ENCODE measurements at places on chromosomes 12 and 14.

GRCh38 chr14:64215274-64215673 lies 78.9 kb downstream of the ESR2 start:
- no peak for DNase-seq

- no peak for DNase-seq
These were observed 103.9 kb downstream of the ARID2 start for GRCh38 chr12:45833401-45833800.

- DNase-seq = no peak
These were observed 505.5 kb downstream of the NPAS3 start for GRCh38 chr14:33444136-33444535.

DNA sequence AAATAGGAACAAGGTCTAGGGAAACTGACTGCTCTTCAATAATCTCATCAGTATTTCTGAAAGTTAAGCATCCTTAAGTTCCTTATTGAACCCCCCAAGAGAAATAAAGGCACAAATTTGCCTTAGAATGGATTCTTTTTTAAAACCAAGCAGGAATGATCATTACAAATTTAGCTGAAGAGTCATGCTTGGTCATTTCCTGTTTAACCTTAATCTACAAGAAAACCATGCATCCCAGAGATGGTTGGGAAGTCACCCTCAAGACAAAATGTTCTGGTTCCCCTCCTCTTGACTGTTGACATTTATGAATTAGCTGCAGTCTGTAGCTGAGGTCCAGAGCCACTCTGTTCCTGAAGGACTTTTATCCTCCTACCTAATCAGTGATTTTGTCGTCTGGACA lies 291.8 kb upstream of the G2E3 start:
- DNase-seq = no peak

DNA sequence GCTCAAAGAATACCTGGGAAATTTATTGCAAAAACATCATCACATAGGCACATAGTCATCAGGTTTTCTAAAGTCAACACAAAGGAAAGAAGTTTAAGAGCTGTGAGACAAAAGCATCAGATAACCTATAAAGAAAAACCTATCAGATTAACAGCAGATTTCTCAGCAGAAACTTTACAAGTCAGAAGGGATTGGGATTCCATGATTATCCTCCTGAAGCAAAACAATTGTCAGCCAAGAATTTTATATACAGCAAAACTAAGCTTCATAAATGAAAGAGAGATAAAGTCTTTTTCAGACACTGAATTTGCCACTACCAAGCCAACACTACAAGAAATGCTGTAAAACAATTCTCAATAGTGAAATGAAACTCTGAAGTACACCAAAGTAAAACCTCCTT lies 28.8 kb upstream of the LGR5 start:
- DNase-seq = no peak

GRCh38 chr14:74620497-74620921 lies 8.5 kb upstream of the LTBP2 start:
- DNase-seq = no peak

DNA sequence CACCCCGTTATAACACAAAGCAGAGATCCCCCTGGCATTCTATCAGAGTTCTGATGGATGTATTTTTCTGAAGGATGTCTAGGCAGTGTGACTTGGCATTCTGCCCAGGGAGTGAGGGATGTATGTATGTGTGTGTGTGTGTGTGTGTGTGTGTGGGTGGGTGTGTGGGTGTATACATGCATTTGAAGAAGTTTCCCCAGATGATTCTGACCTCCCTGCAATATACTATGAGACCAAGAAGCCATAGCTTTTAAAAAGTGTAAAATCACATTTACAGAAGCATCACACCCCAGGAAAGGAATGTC lies 59.7 kb upstream of the NAP1L1 start:
- DNase-seq = no peak

- no peak for DNase-seq
These were observed 116.1 kb downstream of the DUSP6 start for GRCh38 chr12:89236237-89236636.

DNA sequence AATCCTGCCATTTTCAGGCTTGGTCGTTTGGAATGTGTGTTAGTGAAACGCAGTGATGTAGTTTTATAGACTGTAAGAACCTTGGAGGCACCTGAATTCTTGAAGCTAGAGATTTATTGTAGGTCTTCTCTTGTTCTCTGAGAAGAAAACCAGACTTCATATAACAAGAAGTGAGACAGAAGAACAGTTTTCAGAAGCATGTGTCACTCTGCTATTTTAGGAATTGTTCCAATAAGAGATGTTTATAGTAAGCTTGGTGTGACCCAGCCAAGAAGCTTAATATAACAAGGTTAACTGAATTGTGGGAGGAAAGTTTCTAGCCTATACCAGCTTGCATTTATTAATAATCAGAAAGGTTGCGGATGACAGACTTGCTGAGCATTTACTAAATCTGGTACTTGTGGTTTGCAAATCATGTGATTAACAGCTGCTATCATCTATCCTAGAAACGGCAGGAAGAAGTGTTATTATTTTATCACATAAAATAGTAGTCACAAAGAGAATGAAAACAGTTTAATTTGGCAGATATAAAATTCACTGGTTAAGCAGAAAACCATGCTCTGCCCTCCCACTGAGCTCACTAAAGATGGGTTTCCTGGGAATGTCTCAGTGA lies 49.2 kb upstream of the BCAT1 start:
- DNase-seq = no peak

- DNase-seq = no peak
These were observed 34.3 kb downstream of the NKX2-1 start for GRCh38 chr14:36485773-36486172.

DNA sequence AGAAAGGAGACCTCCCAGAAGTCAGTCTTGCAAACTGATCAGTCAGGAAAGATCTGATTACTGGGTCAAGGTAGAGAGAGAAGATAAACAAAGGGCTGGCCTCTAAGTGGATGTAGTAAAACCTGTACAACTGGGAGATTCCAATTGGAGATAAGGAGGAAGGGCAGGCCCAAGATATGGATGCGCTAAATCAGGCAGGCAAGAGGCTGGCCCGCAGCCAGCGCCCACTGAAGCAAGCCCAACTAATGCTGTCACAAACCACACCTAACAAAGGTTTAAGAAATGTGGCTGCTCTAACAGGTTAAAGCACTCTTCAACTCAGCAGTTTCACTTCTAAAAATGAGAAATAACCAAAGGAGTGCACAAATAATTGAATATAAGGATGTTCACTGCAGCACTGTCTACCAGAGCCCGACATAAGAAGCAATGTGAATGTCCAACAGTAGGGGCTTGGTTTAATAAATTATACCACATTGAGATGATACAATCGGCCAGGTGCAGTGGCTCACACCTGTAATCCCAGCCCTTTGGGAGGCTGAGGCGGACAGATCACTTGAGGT lies 4.7 kb downstream of the GLTP start:
- no peak for DNase-seq

- no peak for DNase-seq
These were observed 14.9 kb downstream of the FOXA1 start for GRCh38 chr14:37580146-37580545.

- no peak for DNase-seq
These were observed 57.6 kb downstream of the CCDC59 start for GRCh38 chr12:82300611-82301010.

GRCh38 chr12:2858944-2859421 lies 2.1 kb upstream of the TEX52 start:
- no peak for DNase-seq

GRCh38 chr12:106519607-106520021 lies 63.2 kb upstream of the RFX4 start:
- no peak for DNase-seq

DNA sequence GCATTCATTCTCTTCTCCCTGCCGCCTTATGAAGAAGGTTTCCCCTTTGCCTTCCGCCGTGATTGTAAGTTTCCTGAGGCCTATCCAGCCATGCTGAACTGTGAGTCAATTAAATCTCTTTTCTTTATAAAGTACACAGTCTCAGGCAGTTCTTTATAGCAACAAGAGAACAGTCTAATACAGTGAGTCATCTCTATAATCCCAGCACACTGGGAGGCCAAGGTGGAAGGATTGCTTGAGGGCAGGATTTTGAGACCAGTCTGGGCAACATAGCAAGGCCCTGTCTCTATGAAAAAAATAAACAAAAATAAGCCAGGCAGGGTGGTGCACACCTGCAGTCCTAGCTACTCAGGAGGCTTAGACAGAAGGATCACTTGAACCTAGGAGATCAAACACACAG lies 259.9 kb downstream of the CEP128 start:
- DNase-seq = no peak

DNA sequence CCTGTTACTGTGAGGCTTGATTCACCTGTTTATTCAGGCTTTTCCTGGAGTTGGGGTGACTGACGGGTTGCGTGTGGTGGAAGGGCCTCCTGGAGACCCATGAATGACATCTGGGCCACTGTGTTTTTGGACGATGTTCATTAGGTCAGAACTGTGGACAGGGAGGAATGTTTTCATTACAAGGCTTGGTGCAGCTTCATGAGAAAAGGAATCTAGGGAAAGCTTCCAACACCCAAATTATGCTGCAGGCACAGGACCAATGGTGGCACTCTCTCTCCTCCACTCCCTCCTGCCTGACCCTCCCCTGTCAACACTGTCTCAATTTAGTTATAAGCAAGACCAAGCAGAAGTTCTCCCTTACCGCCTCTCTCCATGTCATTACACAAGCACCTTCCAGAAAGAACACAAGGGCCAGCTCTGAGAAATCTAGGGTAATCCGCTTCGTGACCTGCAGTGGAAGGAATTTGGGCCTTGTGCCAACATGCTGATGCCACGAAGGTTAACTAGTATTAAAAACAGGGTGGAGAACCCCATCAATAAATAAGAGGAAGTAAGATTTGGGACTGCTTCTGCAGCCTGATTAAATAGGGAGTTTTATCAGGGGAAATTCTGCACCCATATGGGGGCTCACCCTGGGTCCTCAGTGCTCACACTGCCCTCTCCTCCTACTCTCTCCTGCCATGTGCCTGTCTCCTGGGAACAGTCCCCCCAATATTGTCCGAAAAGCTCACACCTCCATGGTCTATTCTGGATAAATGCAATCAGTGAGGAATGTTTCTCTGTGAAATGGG lies 200.3 kb downstream of the KTN1 start:
- DNase-seq = no peak

DNA sequence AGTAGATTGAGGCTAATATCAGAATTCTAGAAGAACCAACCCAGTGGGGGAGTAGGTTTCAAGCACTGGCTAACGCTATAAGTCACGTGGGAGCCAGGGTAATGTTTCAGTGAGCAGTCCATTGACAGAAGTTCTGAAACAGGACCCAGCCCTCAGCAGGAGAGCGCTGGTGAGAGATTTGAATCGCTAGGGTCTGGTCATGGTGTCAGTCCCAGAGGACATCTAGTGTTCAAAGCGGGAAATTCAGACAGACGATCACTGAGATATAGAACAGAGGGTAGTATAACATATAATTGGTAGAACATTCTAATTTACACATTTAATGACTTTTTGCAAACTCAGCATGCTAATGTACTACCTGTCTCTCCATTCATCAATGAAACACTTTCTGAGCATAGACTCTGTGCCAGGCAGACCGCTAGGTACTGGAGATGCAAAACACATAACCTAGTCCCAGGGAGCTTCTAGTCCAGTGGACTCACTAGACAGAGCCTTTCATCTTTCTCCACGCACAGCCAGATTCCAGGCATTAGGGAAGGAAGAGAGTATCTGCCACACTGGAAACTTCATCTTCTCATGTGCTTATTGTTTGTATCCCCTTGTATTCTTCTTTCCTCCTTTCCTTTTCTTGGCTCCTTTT lies 35.4 kb upstream of the RNASE3 start:
- no peak for DNase-seq

DNA sequence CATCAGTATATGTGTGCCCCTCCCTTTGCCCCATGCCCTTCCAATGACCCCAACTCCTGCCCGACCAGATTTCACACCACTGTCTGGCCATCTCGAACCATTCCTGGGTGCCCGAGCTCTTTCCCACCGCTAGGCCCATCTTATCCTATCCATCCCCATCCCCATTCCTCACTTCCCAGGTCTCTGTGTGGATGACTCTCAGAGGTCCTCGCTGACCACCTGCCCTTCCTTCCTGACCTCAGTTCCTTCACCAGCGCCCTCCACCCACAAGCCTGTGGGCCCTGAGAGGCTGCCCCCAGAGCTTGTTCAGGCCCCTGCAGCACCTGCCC lies 49.1 kb downstream of the CYP46A1 start:
- no peak for DNase-seq

GRCh38 chr12:66708704-66709456 lies 30.0 kb upstream of the GRIP1 start:
- no peak for DNase-seq

DNA sequence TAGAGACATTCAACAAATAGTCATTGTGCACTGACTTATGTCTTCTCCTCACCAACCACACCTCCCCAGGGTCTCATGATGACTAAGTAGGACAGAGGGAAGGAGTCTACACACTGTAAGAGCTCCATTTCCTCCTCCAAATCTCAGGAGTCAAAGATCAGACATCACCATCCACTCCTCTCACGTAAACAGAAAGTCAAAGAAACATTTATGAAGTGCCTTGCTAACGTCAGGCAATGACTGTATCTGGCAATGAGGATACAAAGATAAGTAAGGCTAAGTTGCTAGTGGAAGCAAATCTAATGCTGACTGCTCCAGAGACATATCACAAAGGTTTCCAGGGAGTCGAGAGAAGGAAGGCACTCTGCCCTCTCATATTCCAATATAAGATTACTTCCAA lies 88.9 kb downstream of the SLC2A13 start:
- DNase-seq = no peak

- no peak for DNase-seq
These were observed 33.1 kb downstream of the MAPK1IP1L start for GRCh38 chr14:55084401-55085059.

DNA sequence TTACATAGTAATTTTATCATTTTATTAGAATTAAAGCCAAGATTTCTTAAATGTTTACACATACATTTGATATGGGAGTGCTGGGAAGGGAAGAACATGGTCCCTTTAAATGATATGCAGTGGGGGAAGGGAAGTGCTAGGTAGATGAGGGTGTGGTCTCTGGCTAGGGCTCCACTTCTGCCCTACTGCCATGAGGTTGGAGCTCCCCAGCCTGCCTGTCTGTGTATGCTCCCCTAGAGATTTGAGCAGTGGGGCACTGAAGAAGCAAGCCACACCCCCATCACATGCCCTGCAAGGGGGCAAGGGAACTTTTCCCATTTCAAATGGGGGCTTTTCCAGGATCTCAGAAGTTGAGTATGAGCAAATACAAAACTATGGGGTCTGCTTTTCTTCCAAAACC lies 25.5 kb downstream of the CLECL1 start:
- no peak for DNase-seq

DNA sequence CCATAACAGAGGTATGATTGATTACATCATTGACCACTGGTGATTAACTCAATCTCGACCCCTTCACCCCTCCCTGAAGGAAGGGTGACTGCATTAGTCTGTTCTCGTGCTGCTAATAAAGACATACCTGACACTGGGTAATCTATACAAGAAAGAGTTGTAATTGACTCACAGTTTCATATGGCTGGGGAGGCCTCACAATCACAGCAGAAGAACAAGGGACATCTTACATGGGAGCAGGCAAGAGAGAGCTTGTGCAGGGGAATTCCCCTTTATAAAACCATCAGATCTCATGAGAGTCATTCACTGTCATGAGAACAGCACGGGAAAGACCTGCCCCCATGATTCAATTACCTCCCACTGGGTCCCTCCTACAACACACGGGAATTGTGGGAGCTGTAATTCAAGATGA lies 55.9 kb upstream of the TMCC3 start:
- DNase-seq = no peak

Measured in iPS DF 6.9 (cell line).